ENCODE measurements at places on chromosomes 3 and 15.

DNA sequence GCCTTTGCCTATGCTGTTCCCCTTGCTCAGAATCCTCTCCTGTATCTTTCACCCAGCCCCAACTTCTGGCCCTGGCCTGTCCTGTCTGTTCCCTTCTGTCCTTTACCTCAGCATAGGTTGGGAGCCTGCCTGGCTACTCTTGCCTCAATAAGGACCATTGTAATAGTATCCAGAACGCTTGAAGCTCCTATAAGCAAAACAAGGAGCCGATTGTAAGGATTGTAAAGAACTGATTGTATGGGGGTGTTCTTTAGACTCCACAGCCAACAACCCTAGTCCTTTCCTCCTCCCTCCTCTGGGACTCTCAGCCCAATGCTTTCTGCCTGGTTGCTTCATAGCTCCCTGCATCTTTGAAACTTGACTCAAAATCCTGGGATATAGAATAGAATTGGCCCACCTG is 18.7 kb upstream of the RAD54L2 start:
- no peak for DNase-seq

- no peak for DNase-seq
These were observed 49.3 kb downstream of the STRIT1 start for GRCh38 chr3:155244216-155244615.

GRCh38 chr15:59549301-59550185 is 62.0 kb upstream of the GCNT3 start:
- no peak for DNase-seq

DNA sequence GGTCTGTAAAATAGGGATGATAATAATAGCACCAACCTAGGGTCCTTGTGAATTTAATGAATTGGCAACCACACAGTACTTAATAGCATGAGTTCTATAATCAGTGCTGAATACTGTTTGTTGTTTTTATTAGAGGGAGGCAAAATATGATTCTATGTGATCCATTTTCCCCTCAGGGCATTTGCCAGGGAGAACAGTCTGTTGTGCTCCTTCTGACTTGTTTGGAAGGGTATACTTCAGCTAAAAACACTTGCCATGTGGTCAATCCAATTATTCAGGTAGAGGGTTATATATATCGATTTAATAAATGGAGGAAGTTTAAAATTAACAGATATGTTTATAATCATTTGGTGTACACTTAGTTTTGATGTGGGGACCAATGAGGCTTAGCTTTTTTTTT is 305.3 kb downstream of the CHST2 start:
- no peak for DNase-seq

GRCh38 chr15:43927203-43927602 is 100.4 kb downstream of the WDR76 start:
- no peak for DNase-seq

Data from NCI-H2171 (cell line).